ENCODE measurements at places on chromosomes 5 and 9. TPM values are rescaled to one million over a fixed set of nuclear protein-coding genes. Genes with fewer than 3 reads are reported as not detected.

DCAF12 gene
- polyA plus RNA-seq = 1.4 TPM

UBE2QL1 gene
- not detected for polyA plus RNA-seq

LCN10 gene
- 68.0 TPM for polyA plus RNA-seq

NME5 gene
- polyA plus RNA-seq = not detected

PJA2 gene
- polyA plus RNA-seq = 45.6 TPM

SLC6A7 gene
- polyA plus RNA-seq = not detected

AGXT2 gene
- not detected for polyA plus RNA-seq

SPINK13 gene
- not detected for polyA plus RNA-seq

All from IgD-negative memory B cell (primary cell).